Stimulated activated naive CD4-positive, alpha-beta T cell treated with Interleukin-2 at 50 U/mL for 16 hours (primary cell): ENCODE measurements at places on chromosomes 16 and 17.

DNA sequence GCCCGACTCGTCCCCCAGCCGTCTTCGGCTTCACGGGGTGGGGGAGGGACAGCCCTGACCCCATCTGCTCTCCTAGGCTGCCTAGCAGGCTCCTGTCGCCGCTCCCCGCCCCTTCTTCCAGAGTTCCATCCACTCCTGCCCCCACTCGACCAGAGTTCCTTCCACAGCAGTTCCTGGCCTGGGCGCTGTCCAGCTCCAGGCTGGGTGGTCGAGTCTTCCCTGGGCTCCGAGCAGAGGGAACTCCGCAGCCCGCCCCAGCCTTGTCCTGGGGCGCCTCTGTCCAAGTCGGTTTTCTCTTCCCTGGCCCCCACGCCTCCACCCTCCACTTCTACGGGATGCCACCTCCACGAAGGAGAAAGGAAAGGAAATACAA, 1.4 kb downstream of the PYY start:
- DNase-seq: no peak

GRCh38 chr17:29669266-29669665, 46.6 kb upstream of the CORO6 start:
- no peak for DNase-seq

GRCh38 chr17:46020023-46020761, 21.1 kb downstream of the STH start:
- peak; percentile 55 for DNase-seq

GRCh38 chr17:4676791-4677190, 27.1 kb downstream of the PELP1 start:
- DNase-seq: no peak

GRCh38 chr17:56659622-56660021, 66.1 kb downstream of the NOG start:
- DNase-seq: no peak

GRCh38 chr17:11298401-11298800, 57.4 kb downstream of the SHISA6 start:
- DNase-seq: no peak
